Right ventricle myocardium inferior (tissue), 1 donor: ENCODE measurements at places on chromosomes 7 and 10. TPM values are rescaled to one million over a fixed set of nuclear protein-coding genes. Genes with fewer than 3 reads are reported as not detected.

Gene TFAM
- 32.0 TPM for total RNA-seq

Gene PTPN12
- 45.6 TPM for total RNA-seq

GRCh38 chr10:118501637-118502440 is 93.6 kb downstream of the PRLHR start:
- no peak for DNase-seq

Gene CDC14C
- not detected for total RNA-seq

Gene ADRB1
- 63.1 TPM for total RNA-seq
